ENCODE measurements at places on chromosomes 4 and X.

GRCh38 chrX:16308773-16309172 is 141.5 kb downstream of the MAGEB17 start:
- DNase-seq = no peak

- no peak for DNase-seq
These were observed 110.6 kb upstream of the PNPLA4 start for GRCh38 chrX:8037593-8038348.

DNA sequence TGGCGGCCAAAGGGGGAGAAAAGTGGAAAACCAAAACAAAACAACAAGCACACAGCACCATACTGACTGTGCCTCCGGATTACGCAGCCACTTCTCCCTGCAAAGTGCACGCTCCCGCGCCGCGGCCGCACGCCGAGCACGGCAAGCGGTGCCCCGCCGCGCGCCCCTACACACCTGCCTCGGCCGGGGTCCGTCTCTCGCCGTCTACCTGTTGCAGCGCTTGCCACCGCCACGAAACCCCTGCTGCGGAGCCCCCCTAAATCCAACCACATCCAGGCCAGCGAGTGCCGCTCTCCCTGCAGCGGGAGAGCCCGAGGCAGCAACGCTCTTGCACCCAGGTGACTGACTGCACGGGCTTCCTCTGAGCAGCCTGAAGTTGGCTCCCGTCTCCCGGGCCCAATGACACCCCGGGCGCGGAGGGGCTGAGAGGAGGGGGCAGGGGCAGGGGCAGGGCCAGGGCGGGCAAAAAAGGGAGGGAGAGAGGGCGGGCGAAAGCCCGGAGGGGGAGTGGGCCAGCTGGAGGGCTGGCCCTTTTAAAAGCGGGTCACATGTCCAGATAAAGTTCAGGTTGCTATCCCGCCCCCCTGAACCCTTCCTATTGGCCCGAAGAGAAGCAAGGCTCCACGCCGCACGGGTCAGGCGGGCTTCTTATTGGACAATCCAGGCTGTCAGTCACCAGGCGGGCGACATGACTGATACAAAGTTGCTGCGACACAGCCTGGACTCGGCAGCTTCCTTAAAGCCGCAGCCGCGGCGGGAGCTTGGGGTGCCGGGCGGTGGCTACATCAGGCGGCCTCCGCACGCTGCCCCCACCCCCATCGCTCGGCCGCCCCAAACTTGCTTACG is at the start of gene NR3C2:
Gene NR3C2, minus strand, starts transcription at position 429 of the 846 bp plus-strand sequence.
- peak; percentile 99 for DNase-seq

DNA sequence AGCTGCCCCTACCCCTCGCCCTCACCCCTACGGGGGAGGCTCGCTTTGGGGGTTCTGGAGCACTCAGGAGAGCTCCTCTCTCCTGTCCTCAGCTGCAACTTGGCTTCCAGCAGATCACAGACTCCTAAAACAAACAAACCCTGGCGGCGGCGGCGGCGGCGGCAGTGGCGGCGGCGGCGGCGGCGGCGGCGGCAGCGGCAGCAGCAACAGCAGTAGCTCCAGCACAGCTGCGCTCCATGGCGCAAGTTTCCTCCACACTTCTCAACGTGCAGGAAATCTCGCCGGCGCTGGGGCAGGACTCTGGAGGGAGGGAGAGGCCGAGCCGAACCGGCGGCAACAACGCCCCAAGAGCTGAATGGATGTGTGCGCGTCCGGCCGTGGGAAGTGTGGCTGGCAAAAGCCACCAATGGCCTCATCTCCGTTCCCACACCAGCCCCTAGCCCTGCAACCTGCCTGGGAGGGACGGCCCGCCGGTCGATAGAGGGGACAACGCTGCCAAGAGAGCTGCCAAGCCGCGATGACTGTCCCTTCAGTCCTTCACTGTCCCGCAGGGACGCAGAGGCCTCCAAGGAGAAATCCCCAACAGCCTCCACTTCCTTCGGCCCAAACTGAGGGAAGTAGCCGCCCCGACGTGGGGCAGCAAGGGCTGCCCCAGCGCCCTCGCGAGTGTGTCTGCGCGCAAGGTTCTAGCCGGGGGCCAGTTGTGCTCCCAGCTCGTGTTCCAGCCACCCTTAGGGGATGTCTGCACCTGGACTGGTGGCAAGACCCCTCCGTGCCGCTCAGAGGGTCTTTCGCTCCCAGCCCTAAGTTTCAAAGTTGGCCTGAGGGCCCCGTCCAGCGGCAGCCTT is 775 bp downstream of the SHROOM4 start:
- no peak for DNase-seq

- no peak for DNase-seq
These were observed 281.3 kb downstream of the PTTG2 start for GRCh38 chr4:38241541-38241940.

DNA sequence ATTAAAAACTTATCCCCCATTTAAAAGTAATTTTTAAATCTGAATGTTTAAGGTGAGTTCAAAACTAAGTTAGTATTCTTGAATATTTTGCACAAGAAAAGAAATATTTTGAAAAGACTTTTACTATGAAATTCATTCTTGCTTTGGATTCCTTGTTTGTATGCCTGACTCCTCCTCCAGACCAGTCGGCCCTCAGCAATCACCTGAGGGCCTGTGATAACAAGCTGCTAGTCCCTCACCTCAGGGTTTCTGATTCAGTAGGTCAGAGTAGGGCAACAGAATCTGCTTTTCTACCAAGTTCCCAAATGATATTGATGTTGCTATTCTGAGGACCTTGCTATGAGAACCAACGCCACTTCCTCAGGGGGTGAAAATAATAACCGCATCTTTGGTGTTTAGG is 154.7 kb downstream of the CDS1 start:
- no peak for DNase-seq

- DNase-seq = no peak
These were observed at the start of gene ACE2 for GRCh38 chrX:15600745-15601144. Gene ACE2 (minus strand): TSS chrX:15600960. CDS start chrX:15600911, 49 bp downstream.

DNA sequence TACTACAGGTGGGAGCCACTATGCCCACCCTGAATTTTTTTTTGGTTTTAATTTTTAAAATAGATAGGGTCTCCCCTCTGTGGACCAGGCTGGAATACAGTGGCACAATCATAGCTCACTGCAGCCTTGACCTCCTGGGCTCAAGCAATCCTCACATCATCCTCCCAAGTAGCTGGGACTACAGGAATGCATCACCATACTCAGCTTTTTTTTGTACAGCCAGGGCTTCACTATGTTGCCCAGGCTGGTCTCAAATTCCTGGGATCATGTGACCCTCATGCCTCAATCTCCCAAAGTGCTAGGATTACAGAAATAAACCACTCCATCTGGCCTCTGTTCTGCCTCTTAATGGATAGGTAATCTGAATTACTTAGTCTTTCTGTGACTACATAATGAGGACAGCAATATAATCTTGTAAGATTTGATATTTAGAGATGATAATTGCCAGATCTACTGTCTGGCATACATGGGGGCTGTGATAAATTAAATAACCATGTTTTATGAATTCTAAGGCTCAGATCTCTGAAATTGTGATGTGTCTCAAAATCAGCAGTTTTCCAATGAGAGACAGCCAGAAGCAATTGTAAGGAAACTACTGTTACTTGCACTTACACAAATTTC is 26.7 kb downstream of the PDS5A start:
- no peak for DNase-seq

- DNase-seq = no peak
These were observed 201.8 kb upstream of the NDST4 start for GRCh38 chr4:115315182-115315581.

GRCh38 chr4:74042681-74043080 is 4.2 kb upstream of the CXCL3 start:
- no peak for DNase-seq

DNA sequence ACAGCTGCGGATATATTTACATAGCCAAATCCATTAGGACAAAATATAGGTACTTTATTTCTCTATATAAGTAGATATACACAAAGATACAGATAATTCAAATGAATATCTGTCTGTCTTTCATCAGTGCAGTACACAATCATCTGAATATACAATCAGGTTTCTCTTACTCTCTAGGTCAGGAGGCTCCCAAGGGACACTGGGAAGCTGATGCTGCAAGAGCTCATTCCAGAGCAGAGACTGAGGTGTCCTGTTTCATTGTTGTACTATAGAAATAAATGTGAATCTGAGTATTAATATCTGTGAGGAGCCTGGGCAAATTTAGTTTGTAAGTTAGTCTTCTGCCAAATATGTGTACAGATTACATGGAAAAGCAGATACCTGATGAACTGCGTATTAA is 4.2 kb downstream of the TLL1 start:
- DNase-seq = no peak

DNA sequence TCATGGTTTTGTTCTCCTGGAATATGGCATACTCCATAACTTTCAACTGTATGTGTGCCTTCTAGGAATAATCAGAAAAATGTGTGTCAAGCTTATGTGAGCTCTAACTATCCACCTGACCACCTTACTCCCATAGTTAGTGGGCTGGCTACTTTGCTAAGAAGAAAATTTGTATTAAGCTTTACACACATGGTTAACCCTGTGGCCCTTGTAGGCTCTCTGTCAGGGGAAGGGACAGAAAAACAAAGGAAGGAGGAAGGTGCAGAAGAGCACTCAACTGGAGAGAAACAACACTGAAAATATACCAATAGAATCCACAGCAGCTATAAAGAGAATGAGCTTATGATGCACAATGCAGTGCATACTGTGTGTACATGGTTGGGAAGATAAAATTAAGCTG is 84.6 kb downstream of the PPP3CA start:
- no peak for DNase-seq

- no peak for DNase-seq
These were observed 97.9 kb upstream of the MYOZ2 start for GRCh38 chr4:119037709-119038108.

GRCh38 chrX:14508025-14508690 is 21.2 kb upstream of the GLRA2 start:
- DNase-seq = no peak

- DNase-seq = no peak
These were observed 190.4 kb downstream of the GABRB1 start for GRCh38 chr4:47221721-47222120.

DNA sequence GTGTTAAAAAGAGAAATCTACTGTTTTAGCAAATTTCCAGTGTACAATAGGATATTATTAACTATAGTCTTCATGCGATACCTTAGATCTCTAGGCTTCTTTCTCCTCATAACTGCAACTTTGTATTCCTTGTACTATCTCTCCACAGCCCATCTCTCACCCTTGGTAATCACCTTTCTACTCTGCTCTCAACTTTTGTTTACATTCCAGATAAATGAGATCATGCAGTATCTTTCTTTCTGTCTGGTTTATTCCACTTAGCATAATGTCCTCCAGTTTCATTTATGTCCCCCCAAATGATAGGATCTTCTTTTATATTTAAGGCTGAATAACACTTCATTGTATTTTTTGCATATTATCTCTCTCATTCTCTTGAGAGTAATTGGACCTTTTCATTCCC is 165.5 kb downstream of the HS3ST1 start:
- no peak for DNase-seq

DNA sequence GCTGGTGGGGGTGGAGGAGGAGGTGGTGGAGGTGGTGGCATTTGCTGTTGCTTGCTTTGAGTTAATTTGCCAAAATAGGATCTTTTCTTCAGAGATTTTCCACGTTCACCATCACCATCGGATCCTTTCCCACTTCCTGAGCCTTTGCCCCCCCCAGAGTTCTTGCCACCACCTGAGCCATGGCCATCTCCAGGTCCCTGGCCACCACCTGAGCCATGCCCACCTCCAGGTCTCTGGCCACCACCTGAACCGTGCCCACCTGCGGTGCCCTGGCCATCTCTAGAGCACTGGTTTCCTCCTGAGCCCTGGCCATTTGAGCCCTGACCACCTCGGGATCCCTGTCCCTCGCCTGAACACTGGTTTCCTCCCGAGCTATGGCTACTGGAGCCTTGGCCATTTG is 1.9 kb downstream of the IRS4 start:
- no peak for DNase-seq

GRCh38 chr4:100290585-100290984 is 100.3 kb upstream of the DDIT4L start:
- no peak for DNase-seq

- no peak for DNase-seq
These were observed 43.0 kb downstream of the BANK1 start for GRCh38 chr4:101833480-101833879.

DNA sequence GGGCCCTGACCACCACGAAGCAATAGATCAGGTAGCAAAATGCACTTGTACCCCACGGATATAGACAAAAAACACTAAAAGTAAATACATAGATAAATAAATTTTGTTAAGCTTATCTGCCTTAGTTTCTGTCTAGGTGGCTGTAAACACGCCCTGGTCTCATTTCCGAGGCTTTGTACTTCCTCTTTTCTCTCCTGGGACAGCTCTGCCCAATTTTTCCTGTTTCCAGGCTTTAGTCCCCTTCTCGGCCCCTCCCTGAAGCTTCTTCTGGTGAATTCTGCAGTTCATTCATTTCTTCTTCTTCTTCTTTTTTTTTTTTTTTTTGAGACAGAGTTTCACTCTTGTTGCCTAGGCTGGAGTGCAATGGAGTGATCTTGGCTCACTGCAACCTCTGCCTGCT is 73.4 kb upstream of the STOX2 start:
- no peak for DNase-seq

- DNase-seq = no peak
These were observed 2.3 kb downstream of the SNCA start for GRCh38 chr4:89834486-89835209.

DNA sequence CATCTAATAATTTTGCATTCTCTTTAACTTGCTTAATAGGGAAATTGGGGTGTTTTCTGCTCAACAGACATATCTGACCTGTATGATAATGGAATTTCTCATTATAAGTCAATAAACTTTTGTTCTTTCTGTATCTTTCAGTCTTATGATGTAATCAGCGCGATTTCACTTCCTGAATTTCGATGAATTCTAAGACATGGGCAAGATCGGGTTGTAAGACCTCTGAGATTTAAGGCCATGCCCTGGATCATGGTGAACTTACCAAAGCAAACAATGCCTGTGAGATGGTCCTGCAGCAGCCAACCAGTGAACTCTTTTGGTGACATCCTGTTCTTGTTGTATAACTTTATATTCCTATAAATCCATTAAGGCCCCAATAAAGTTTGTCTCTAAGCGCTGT is 88.1 kb downstream of the NBDY start:
- DNase-seq = no peak

DNA sequence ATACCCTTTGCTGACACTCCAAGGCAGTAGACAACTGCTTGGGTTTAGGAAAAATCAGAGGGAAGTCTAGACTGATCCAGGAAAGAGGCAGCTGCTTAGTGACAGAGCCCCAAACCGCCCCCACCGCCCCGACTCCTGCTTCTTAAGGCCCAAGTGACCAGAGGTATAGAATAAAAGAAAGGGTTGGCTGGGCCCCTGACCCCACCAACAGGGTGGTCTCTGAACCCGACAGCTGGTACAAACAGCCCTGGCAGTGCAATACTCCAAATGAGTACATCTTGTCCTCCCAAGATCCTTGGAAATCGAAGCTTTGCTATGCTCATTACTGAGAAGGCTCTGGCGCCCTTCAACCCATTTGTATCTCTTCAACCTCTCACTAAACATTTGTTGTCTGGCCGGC is 78.1 kb upstream of the PLAC1 start:
- no peak for DNase-seq

- no peak for DNase-seq
These were observed 13.5 kb downstream of the EMCN start for GRCh38 chr4:100504086-100504874.

DNA sequence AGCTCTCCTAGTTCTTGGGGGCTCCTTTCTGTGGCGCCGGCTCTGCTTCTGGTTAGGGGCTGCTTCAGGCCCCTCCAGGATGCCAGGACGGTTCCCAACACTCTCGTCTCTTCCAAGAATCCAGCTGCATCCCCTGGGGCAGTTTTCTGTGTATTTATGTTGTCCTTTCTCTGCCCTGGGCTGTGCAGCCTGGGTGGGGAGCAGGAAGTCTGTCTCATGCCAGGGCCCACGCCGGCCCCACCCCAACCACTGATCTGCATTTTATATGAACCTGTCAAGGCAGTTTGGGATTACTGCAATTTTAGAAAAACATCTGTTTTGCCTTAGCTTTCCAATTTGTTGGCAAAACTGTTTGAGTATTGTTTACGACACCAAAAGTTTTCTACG is 14.6 kb downstream of the CTBP1 start:
- DNase-seq = no peak

Measured in activated CD4-positive, alpha-beta T cell treated with anti-CD3 and anti-CD28 coated beads, Interleukin-2, amount 10 ng/mL, durations not matched to agents 7 days and 5 days (primary cell).